Progenitor cell of endocrine pancreas (in vitro differentiated cells): ENCODE measurements at places on chromosomes 16 and 17.

GRCh38 chr16:11788914-11789313 lies 8.1 kb downstream of the ZC3H7A start:
- no peak for DNase-seq

GRCh38 chr16:89861648-89862047 lies 11.7 kb upstream of the TCF25 start:
- DNase-seq: no peak

DNA sequence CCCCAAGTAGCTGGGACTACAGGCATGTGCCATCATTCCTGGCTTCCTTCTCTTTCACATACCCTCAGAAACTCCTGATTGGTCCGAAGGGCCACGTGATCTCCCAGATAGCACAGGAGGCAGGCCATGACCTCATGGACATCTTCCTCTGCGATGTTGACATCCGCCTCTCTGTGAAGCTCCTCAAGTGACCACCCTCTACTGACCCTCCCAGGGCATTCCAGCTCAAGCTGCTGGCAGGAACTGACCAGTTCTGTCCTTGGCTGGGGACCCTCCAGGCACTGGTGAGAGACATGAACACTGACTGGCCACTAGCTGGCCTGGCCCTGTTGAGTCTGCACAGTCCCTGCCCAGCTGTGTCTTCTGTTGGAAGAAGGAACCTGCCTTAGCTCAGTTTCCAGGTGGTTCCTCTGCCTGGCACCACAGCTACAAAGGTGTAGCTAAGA lies 5.6 kb downstream of the ERAL1 start:
- DNase-seq: no peak

- DNase-seq: no peak
Measured at GRCh38 chr16:54933281-54934011, 2.8 kb downstream of the IRX5 start.

DNA sequence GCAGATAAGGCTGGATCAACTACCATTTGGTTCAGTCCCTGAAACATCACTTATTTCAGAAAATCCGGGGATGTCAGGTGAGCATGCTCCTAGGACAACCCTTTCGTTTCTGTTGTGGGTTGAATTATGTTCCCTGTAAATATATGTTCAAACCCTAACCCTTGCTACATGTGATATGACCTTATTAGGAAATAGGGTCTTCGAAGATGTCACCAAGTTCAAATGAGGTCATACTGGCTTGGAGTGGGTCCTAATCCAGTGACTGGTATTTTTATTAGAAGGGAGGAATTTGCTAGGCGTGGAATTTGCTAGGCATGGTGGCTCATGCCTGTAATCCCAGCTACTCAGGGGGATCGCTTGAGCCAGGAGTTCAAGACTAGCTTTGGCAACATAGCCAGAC lies 21.3 kb downstream of the SNX20 start:
- no peak for DNase-seq

GRCh38 chr17:48545539-48545938 lies 630 bp upstream of the HOXB2 start:
- DNase-seq: no peak

DNA sequence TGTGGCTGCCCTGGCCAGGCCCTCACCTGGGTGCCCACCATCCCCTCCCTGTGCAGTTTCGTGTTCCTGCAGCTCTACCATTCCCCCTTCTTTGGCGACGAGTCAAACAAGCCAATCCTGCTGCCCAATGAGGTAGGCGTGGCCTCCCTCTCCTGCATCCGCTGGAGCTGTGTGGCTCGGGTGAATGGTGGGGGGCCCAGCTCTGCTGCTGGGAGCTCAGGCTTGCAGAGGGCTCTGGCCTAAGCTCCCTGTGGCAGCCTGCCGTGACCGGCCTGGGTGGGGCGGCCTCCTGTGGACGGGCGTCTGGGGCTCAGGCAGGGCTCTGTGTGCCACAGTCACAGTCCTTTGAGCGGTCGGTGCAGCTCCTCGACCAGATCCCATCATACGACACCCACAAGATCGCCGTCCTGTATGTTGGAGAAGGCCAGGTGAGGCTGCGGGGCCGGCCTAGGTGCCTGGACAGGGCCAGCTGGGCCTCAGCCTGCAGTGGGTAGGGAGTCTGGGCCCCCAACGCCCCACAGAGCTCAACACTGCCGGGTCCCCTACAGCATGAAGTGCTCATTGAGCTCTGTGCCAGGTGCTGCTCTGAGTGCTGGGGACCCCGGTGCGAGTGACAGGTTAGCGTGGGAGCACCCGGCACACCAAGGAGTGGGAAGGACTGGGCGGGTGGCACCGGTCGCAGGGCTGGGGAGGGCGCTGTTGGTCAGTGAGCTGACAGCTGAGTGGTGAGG lies 37.3 kb downstream of the TSC2 start:
- DNase-seq: no peak

DNA sequence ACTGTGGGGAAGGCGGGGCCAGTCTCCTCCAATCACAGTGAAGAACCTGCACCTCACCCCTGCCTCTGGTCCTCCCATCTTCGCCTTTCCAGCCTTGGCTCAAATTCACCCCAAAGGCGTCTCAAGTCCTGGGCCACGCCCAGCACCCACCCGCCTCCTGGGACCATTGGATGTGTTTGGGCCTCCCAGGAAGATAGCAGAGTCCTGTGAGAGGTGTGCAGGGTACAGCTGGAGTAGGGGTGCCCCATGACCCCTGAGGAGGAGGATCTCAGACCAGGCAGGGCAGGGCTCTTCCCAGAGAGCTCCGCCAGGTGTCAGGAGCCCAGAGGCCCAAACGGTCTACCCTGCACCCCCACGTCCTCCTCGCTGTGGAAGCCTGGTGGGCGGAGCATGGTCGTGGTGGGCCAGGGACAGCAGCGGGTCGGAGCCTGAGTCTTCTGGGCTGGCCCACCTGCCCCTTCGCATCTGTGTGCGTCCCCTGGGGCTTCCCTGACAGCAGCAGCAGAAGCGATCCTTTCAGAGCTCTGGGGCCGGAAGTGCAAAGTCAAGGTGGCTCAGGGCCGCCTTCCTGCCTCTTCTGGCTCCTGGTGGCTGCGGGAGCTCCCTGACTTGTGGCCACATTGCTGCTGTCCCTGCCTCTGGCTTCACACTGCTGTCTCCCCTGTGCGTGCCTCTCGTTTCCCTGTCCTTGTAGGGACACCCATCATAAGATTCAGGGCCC lies 34.9 kb upstream of the ZNF469 start:
- no peak for DNase-seq

- peak; percentile 81 for DNase-seq
Measured at GRCh38 chr17:40340880-40341807, 23.4 kb downstream of the GJD3 start.

GRCh38 chr16:20798364-20798763 lies 7.9 kb downstream of the ERI2 start:
- no peak for DNase-seq

DNA sequence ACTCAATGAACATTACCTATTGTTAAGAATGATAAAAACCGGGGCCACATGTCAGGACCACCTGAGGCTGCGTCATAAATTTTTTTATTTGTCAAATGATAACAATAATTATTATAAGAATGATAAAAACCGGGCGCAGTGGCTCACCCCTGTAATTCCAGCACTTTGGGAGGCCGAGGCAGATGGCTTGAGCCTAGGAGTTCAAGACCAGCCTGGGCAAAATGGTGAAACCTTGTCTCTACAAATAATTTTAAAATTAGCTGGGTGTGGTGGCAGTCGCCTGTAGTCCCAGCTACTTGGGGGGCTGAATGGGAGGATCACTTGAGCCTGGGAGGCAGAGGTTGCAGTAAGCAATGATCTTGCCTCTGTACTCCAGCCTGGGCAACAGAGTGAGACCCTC lies 816 bp upstream of the SHMT1 start:
- no peak for DNase-seq

GRCh38 chr17:27808628-27809027 lies 8.3 kb upstream of the NOS2 start:
- no peak for DNase-seq

- DNase-seq: no peak
Measured at GRCh38 chr17:70365091-70365583, 195.8 kb downstream of the KCNJ2 start.

- DNase-seq: no peak
Measured at GRCh38 chr16:69012906-69013305, 92.5 kb upstream of the HAS3 start.

DNA sequence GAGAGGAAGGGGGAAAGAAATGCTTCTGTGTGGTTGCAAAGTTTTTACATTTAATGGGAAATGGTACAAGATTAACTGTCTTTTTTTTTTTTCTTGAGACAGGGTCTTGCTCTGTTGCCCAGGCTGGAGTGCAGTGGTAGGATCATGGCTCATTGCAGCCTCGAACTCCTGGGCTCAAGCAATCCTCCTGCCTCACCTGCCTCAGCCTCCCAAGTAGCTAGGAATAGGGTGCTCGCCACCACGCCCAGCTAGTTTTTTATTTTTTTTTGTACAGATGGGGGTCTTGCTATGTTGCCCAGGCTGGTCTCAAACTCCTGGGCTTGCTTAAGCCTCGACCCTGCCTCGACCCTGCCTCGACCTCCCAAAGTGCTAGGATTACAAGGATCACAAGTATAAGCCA lies 3.8 kb upstream of the ROGDI start:
- DNase-seq: no peak

DNA sequence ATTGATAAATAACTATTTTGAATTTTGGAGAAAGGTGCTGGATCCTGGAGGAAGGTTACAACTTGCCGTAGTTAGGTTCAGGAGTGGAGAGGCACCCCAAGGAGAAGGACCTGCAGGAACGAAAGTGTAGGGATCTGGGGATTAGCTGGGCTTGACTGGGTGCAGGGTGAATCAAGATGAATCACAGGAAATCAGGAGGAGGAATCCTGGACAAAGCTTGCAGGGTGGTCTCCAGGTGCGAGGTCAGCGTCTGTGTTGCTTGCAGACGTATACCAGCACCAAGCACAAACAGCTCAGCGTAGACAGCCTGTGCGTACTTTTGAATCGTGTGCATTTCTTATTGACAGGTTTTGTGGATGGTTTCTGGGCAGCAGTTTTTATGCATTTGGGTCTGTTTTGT lies 144.3 kb downstream of the MSI2 start:
- DNase-seq: no peak

GRCh38 chr16:77938913-77939312 lies 83.4 kb upstream of the CLEC3A start:
- DNase-seq: no peak

- no peak for DNase-seq
Measured at GRCh38 chr17:41544491-41544892, 16.4 kb upstream of the KRT19 start.

- DNase-seq: no peak
Measured at GRCh38 chr17:43559161-43559816, 13.1 kb upstream of the ETV4 start.

GRCh38 chr17:81867170-81867990 lies 3.8 kb downstream of the ARHGDIA start:
- DNase-seq: no peak

DNA sequence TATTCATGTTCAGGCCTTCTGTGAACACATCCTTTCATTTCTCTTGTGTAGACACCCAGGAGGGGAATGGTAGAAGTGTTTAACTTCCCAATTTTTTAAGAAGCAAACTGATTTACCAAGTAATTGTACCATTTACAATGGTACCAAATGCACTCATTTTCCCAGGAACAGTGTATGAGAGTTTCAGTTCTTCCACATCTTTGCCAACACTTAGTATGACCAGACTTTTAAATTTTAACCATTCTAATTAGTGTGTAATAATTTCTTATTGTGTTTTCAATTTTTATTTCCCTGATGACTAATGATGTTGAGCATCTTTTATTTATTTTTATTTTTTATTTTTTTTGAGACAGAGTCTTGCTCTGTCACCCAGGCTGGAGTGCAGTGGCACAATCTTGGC lies 10.2 kb upstream of the WFIKKN2 start:
- DNase-seq: no peak

DNA sequence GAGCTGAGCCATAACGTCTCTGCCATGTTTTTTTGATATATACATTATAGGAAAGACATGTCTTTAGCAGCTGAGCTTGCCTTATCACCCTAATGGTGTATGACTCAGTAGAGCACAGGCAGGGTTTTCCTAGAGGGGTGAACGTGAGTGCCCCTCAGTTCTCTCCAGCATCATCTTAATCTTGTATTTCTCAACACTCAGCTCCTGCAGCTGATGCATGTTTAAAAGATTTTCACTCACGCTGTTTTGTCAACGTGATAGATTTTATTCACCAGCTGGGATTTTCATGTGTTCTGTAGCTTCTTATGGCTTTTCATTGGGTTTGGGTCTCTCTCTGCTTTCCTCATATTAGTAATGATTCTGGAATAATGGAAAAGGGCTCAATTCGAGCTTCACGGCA lies 186.0 kb upstream of the PMFBP1 start:
- no peak for DNase-seq

- DNase-seq: no peak
Measured at GRCh38 chr17:46859996-46860395, 8.6 kb downstream of the WNT9B start.

- DNase-seq: peak; percentile 60
Measured at GRCh38 chr17:6435968-6436367, 1.0 kb upstream of the AIPL1 start.

DNA sequence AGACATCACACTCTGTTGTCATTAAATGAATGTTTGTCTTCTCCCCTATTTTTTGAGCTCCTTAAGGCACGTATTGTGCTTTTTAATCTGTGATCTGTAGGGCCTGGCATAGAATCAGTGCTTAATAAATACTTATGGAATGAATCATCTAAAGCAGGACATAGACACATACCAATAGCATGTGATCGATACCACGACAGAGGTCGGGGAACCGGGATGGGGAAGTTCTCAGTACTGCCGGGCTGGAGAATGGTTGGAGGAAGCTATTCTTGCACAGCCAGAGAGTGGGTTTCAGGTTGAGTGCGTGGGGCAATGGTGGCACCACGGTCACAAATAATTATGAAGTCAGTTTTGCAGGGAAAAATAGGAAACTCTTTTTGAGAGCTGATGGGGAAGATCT lies 26.8 kb downstream of the NLRP1 start:
- no peak for DNase-seq

DNA sequence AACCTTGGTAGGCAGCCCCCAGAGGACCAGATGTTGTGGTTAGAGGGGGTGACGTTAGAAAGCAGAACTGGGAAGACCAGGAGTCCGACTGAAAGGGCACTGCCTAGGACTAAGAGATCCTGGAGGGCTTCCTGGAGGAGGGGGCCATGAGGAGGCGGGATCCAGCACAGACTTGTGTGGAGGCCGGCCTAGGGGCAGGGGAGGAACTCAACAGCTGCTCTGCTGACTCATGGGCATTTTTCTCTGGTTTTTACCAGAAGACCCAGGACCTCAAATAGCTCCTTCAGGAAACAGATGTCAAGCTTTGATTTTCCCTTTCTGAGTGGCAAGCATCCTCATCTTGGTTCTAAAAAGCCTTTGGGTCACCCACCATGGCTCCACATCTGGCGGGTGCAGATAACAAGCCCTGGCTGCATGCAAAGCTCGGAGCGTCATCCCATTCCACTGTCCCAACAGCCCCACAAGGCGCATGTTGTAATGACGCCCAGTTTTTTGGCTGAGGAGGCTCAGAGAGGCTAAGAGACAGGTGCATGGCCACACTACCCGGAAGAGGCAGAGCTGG lies 29.0 kb downstream of the IL21R start:
- DNase-seq: peak; percentile 7

GRCh38 chr16:50861970-50862411 lies 120.1 kb downstream of the CYLD start:
- DNase-seq: no peak
